Fibroblast of upper back skin (primary cell): ENCODE measurements at places on chromosomes 6 and 20.

GRCh38 chr6:66849843-66850242 is 1142.8 kb upstream of the EYS start:
- peak; percentile 21 for DNase-seq

DNA sequence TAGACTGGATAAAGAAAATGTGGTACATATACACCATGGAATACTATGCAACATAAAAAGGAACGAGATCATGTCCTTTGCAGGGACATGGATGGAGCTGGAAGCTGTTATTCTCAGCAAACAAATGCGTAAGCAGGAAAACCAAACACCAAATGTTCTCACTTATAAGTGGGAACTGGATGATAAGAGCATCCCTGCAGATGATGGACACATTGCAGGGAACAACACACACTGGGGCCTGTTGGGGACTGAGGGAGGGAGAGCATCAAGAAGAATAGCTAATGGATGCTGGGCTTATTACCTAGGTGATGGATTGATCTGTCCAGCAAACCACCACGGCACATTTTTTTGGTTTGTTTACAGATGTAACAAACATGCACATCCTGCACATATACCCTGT is 470.5 kb upstream of the CITED2 start:
- no peak for DNase-seq

- DNase-seq: no peak
Observed at GRCh38 chr6:162211022-162211421, 516.5 kb downstream of the PRKN start.

- DNase-seq: no peak
Observed at GRCh38 chr20:4138056-4138455, 122.7 kb upstream of the RNF24 start.

DNA sequence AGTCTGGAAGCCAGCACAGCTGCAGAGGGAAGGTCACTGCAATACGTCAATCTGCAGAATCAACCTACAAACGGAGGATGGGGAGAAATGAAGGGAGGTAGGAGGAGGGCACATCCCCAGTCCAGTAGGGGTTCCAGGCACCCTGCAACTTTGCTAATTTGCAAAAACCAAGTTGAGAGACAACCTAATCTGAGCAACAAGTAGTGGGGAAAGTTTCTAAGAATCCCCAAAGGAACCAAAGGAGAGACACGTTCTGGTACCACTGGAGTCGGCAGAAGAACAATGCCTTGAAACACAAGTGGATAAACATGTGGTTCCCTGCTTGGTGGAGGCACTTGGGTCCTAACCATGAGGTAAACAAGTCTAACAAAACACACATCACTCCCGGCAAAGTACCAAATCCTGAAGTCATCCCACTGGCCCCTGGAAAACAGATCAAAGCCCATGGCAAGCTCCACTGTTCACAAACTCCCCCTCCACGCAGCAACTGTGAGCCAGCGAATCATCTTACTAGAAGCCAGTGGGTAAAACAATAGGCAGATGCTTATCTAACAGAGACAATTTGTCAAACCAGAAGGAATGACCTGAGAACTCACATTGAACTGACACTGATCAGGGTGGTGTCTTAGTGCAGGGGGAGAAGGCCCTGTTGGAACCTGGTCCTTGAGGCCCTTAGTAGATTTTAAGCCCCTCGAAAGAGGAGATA is 4.7 kb downstream of the MRPS18A start:
- DNase-seq: no peak

DNA sequence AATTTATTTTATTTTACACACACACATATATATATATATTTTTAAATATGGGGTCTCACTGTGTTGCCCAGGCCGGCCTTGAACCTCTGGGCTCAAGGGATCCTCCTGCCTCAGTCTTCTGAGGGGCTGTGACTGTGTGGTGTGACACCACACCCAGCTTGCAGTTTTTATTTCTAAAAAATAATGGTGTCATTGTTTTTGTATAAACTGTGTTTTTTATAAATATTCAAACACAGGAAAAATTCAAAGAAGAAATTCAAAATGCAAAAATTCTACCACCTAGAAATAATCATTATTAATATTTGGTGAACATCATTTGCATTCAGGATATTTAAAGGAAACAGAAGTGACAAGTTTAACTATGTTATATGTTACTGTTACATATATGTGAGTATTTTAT is 3.1 kb downstream of the CCDC28A start:
- DNase-seq: no peak

GRCh38 chr20:54221353-54221752 is 13.5 kb downstream of the PFDN4 start:
- DNase-seq: no peak
